ENCODE measurements at places on chromosomes 1 and 21. TPM values are rescaled to one million over a fixed set of nuclear protein-coding genes. Genes with fewer than 3 reads are reported as not detected.

AADACL3 gene
- total RNA-seq, result 0.19 TPM

LCE1A gene
- total RNA-seq, result not detected

GRCh38 chr1:240101737-240102136 is 10.1 kb downstream of the FMN2 start:
- no peak for DNase-seq

DNA sequence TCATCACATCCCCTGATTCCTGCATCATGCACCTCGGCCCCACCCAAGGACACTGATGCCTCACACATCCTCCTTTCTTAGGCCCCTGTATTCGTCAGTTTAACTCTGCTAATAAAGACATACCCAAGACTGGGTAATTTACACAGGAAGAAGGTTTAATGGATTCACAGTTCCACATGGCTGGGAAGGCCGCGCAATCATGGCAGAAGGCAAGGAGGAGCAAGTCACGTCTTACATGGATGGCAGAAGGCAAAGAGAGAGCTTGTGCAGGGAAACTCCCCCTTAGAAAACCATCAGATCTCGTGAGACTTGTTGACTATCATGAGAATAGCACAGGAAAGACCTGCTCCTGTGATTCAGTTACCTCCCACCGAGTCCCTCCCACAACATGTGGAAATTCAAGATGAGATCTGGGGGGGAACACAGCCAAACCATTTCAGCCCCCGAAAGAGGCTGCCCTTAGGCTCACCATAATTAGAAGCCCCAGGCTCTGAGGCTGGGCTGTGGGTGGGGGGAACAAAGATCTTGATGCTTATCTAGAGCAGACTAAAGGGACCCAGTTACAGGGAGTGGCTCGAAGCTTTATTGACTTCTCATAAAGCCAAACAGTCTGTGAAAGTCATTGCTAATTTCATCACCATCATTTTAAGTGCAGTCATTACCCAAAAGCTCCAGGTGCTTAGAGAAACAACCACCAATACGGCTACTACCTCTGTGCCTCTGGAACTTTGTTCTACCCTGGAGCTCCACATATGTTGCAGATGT is 181.5 kb downstream of the MATN1 start:
- no peak for DNase-seq

GRCh38 chr1:166272155-166272554 is 105.4 kb upstream of the FAM78B start:
- no peak for DNase-seq

DNA sequence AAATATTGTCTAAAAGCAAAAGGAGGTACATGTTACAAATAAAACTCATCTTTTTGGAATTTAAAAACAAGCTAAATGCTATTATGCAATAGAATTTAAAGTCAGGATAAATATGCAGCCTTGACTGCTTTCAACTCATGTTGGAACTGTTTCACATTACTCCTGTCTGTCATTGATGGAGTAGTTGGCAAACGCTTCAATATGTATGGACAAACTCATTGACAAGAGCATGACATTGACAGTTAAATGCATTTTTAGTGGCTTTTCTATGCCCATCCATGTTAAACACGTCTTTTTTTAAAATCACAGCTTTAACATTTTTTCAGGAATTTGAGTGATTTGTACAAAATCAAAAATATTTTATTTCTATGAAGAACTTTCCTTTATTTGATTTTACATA is 1560.5 kb downstream of the KCNT2 start:
- DNase-seq, result no peak

KPRP gene
- total RNA-seq, result not detected

FCRL4 gene
- total RNA-seq, result not detected

- peak; percentile 92 for DNase-seq
Observed at GRCh38 chr1:87331365-87332241, 2.9 kb downstream of the LMO4 start.

GRCh38 chr1:115575661-115576060 is 66.1 kb upstream of the VANGL1 start:
- no peak for DNase-seq

DNA sequence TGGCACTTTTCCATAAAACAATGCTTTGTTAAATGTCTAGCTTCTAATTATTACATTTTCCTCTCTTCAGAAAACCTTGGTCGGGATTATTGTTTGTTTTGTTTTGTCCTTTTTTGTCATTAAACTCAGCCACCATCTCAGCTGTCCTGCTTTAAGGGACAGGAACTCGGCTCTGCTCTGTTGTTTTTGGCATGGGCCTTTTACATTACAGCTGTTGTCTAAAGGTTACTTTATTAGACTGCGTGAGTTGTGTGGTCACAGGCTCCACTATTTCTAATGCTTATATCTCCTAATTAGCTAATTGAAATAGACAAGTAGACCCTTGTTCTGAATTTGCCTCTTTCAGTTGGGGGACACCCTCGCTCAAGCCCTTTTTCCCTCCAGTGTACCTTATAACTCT is 1.6 kb downstream of the PALMD start:
- DNase-seq, result no peak

DNA sequence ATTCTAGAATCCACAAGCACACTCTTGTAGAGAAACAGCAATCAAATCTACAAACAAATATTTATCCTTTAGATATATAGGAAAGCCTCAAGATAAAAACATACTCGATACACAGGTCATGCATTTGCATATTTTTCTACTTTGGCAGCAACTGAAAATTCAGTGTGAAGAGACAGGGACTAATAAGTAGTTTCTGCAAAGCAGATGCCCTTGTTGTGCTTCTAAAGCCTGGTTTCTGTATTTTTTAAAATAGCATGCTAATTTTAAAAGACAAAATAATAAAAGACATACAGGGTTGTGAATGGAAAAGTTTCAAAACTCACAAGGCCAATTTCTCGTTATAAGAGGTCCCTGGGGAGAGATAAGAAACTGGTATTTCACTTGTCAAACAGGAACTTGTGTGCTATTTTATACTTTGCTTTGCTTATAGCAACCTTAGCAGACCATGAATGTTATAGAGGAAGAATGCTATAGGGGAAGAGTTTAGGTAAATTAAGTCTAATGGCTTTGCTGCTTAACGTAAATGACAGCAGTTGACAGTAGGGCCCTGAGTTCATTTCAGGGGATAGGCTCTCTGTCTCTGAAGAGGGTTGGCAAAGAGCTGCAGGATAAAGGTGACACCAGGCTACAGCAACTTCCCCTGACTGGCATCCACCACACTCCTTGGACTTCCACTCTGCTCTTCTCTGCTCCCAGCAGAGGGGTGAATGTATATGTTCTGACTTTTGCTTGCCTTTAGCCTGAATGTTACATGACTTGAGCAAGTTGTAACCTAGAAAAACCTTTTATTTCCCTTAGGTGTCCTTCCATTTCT is 9.4 kb upstream of the RGS13 start:
- DNase-seq, result no peak

DNA sequence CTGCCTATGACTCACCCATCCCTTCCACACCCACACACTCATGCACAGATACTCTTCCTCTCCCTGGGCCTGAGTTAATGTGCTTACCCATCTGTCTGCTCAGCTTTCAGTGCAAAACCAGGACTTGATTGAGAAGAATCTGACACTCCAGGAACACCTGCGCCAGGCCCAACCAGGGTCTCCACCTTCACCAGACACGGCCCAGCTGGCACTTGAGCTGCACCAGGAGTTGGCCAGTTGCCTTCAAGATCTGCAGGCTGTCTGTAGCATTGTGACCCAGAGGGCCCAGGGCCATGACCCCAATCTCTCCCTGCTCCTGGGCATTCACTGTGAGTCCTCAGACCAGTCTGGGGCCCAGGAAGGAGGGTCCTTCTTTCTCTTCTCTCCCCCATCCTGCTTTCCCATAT is 3.5 kb upstream of the SH3BGRL3 start:
- peak; percentile 89 for DNase-seq

DNA sequence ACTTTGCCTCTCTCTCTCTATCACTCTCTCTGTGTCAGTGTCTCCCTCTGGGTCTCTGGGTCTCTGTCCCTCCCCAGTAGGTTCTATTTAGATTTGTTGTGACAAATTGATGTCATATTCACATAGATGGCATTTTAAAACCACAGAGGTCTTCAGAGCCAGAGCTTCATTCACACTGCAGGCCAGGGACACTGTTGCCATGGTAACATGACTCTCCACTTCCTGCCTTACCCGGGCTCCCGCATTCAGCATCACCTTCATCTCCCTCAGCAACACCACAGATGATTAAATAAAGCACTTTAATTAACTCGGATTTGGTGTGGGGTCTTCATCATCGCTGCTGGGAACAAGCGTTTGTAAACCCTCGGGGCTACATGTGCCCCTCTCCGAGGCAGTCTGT is 132.6 kb downstream of the ETS2 start:
- DNase-seq, result peak; percentile 22

APCS gene
- total RNA-seq, result not detected

Data from mesenteric fat pad (tissue), 1 donor.